ENCODE measurements at places on chromosomes 5 and 9. TPM values are rescaled to one million over a fixed set of nuclear protein-coding genes. Genes with fewer than 3 reads are reported as not detected.

- no peak for DNase-seq
These were observed 17.5 kb downstream of the BAAT start for GRCh38 chr9:101367323-101367722.

DNA sequence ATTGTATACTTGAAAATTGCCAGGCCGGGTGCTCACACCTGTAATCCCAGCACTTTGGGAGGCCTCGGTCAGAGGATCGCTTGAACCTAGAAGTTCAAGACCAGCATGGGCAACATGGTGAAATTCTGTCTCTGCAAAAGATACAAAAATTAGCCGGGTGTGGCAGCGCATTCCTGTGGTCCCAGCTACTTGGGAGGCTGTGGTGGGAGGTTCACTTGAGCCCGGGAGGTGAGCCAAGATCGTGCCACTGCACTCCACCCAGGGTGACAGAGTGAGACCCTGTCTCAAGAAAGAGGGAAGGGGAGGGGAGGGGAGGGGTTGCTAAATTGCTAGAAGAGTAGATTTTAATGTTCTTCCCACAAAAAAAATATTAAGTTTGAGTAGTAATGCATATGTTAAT, 53.2 kb downstream of the FNBP1 start:
- no peak for DNase-seq

DNA sequence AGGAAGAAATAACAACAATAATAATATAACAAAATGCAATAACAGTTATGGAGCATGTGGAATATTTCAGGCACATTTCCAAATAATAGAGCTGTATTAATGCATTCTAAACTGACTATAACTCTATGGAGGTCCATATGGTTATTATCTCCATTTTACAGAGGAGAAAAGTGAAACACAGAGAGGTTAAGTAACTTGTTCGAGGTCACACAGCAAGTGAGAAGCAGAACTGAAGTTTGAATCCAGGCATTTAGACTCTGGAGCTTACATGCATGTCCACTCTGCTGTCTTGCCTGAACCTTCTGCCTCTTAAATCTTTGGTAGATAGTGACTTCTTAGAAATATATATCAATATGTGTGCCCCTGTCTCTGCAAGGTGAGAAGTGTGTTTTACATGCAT, 350.8 kb downstream of the GADD45G start:
- no peak for DNase-seq

DNA sequence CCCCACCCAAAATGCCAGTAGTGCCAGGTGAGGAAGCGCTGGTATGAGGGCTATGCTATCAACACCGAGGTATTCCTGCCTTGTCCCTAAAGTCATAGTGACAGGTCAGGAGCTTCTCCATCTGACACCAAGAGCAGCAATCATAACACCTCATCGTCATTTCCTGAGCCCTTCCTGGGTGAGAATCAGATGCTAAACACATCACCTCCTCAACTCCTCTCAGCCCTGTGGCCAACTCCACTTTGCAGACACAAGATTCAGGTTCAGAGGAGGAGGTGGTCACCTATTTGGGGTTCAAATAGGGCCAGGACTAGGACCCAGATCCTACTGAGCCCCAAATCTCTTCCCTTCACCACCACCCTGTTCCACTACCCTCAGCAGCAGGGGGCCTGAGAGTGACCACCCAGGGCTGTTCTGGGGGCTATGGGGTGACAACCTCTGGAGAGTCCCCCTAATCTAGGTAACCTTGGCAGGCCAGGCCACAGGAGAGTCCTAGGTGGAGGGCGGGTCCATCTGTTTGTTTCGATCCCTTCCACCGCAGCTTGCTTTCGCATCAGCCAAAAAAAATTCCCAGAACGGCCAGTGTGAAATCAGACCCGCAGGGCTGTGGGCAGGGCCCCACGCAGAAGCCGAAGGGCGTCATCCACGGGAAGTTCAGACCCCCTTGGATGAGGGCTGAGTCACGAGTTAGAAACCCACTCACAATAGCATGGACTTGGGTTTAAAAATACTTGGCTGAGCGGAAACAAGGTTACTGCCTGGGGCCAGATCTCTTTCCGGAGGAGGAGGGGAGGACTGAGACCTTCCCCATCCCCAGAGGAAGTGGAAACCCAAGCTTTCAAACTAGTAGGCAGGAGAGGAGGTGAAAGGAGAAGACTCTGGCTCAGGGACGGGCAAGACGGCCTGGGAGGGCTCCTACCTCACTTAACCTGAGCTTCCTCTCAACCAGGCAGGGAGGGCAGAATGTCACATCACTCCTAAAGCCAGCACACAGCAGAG, 8.7 kb downstream of the STK10 start:
- DNase-seq, result peak; percentile 50

DNA sequence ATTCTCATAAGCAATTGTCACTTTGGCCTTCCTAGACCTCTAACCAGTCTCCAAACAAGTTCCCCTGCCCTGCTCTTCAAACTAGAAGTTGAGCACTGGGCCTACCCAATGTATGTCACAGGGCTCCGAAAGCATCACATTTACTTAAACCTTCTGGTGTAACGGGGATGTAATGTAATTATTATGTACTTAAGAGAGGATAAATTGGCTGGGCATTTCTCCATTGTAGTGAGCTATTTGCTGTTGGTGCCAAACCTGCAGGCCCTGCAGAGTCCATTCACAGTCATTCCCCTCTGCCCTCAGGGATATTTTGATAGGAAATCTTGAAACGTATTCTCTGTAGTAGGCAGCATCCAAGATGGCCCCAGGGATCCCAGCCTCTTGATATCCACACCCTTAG, 64.2 kb upstream of the GNE start:
- no peak for DNase-seq

DNA sequence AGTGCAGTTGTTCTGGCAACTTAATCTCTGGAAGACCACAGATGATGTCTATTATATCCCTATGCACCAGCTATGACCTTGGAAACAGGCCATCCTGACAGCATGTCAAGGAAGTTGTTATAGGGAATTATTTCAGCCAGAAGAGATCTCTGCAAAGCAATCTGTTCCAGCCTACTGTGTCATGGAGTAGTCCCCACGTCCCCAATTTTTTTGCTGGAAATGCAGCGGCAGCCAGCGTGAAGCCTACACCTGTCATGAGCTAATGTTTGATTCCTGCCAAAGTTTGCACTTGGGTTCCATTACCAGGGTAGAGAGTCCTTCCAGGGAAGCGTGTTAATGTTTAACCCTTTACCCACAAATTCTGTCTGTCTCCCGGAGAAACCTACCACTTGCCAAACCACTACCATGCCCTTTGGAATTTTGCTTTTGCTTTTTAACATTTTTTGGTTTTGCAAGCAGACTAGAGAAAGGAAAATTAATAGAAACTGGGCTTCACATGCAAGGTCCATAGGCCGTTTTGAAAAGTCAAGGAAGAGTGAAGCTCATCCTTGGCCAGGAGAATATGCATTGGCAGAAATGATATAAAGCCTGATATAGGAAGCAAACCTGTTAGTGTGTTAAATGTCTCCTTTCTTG, 174.9 kb upstream of the SPRY4 start:
- DNase-seq, result no peak

DNA sequence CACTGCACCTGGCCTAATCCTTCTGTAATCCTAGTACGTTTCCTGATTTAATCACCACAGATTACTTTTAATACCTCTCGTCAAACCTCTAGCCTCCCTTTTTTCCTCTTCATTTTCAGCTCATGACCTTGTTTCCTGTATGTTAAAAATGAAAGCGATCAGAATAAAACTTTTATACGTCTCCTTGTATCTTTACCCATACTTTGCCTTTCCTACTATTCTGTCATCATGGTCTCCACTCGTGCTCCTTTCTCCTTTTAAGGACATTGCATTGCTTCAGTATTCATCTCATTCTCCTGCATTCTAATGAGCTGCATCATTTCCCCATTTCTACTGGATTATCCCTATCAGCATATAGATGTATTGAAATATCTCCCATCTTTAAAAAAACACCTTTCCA, 8.5 kb downstream of the CDC42SE2 start:
- no peak for DNase-seq

CNTFR gene
- total RNA-seq, result not detected

PCDHAC2 gene
- not detected for total RNA-seq

SH3TC2 gene
- not detected for total RNA-seq

C6 gene
- not detected for total RNA-seq

Measured in naive thymus-derived CD8-positive, alpha-beta T cell (primary cell).